ENCODE measurements at places on chromosomes 5 and 9. TPM values are rescaled to one million over a fixed set of nuclear protein-coding genes. Genes with fewer than 3 reads are reported as not detected.
A peak's percentile ranks its signal among the peaks of the same experiment; 100 is the strongest.

DNA sequence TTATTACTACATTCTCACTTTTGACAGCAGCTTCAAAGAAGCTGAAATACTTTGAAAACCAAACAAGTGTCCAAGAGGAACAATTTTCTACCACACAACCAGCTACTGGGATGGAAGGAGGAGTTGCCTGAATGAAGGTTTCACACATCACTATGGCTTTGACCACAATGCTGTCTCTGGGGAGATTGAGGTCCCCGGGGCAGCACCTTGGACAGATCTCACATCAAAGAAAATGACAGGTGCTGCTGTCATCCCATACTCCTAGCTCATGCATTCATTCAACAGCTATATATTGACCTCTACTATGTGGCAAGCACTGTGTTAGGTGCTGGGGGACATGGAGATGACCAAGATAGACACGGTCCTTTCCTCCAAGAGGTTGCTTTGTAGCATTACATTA, 233.2 kb upstream of the RASEF start:
- peak; percentile 21 for DNase-seq

Gene PCDHB11
- 0.18 TPM for total RNA-seq

GRCh38 chr9:116312221-116312620, 158.6 kb downstream of the PAPPA start:
- DNase-seq = no peak

DNA sequence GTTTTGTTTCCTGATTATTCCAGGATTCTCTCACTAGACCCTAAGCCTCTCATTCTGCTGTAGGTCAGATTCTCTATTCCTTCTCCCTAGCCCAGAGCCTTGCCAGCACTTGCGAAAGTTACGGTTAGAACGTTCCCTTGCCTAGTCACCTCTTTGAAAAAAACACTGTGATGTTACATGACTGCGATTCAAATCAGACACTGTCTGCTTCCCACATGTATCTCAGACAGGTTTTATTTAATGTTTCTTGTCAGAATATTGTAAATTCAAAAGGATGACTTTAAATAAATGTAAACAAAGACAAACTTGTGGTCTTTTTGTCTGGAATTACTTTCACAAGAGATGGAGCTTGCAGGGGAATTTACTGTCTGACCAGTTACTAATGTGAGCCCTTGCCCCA, 116.5 kb upstream of the OTULINL start:
- no peak for DNase-seq

- DNase-seq = peak; percentile 10
These were observed 116.8 kb upstream of the COX7C start for GRCh38 chr5:86500947-86501346.

DNA sequence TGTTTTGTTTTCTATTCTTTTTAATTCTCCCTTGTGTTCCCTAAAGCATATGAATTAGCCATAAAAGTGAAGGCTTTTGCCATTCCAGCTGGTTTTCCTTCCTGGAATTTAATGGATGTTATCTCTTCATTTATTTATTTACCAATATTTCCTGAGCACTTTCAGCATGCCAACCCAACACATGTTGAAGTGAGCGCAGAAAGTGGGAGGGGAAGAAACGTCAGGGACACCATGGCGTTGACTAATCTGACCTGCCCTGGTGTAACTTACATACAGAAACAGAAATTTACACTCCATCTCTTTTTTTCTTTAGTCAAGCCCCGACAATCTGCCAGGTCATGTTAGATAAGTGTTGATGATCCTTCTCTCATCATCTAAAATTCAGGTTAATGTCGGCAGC, 247.5 kb downstream of the PCSK5 start:
- DNase-seq = no peak

DNA sequence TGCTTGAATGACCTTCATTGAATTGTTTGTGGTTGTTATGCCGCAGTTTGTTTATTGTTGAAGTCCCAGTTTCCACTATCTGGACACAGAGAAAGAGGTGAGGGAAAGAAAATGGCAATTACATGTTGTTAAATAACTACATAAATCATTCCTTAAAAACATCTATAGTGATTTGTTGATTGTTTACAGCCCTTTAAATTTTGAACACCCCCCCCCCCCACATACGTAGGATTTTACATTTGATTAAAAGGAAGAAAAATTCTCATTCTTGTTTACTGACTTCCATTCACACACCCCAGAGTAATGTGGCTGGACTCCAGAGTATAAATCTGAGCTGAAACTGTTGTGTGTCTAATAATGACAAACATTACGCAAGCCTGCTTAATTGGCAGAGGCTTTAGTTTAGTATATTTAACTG, 87.1 kb upstream of the FAM174A start:
- no peak for DNase-seq

- DNase-seq = no peak
These were observed 21.4 kb downstream of the ZNF169 start for GRCh38 chr9:94280409-94280989.

DNA sequence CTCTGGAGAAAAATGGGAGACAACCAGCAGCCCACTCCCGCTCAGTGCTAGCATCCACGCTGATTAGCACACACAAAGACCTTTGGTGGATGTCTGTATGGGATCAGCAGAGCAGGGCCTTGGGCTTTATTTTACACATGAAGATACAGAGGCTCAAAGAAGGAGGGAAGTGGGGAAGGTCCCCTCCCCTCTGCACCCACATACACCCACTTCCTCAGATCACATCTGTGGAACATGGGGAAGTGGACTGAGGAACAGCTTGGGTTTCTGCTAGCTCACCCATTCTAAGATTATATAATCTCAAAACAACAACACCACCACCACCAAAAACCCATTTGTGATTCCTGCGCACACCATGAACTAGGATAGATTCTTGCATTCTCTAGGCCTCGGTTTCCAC, 14.0 kb downstream of the GGTA1 start:
- no peak for DNase-seq

DNA sequence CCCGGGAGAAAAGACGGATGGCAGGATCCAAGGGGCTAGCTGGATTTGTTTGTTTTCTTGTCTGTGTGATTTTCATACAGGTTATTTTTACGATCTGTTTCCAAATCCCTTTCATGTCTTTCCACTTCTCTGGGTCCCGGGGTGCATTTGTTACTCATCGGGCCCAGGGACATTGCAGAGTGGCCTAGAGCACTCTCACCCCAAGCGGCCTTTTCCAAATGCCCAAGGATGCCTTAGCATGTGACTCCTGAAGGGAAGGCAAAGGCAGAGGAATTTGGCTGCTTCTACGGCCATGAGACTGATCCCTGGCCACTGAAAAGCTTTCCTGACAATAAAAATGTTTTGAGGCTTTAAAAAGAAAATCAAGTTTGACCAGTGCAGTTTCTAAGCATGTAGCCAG, 94.2 kb downstream of the SYK start:
- DNase-seq = no peak

DNA sequence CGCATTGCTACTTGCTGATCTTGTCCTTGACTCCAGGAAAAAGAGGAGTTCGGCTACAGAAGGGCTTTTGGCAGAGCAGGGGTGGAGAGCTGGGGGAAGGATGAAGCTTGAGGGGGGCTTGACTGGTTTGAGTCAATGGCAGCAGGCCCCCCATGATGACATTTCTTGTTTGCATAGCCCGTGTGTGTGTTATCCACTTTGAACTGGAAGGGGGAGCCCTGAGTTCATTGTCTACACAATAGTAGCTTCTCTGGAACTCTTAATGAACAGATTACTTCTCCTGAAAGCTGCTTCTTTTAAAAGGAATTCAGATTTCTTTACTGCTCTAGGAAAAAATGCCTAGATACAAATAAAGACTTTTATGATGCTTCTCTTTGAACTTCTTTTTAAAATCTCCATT, 2.3 kb downstream of the IFNB1 start:
- no peak for DNase-seq

Gene SH3RF2
- total RNA-seq = 0.89 TPM

Measured in H7 (cell line).